ENCODE measurements at places on chromosomes 6 and 20.

- DNase-seq = peak; percentile 22
These were observed 138.0 kb downstream of the HFE start for GRCh38 chr6:26224940-26225847.

GRCh38 chr6:24974182-24975171, 38.7 kb upstream of the RIPOR2 start:
- DNase-seq = no peak

GRCh38 chr6:142300302-142300701, 1.5 kb upstream of the ADGRG6 start:
- no peak for DNase-seq

DNA sequence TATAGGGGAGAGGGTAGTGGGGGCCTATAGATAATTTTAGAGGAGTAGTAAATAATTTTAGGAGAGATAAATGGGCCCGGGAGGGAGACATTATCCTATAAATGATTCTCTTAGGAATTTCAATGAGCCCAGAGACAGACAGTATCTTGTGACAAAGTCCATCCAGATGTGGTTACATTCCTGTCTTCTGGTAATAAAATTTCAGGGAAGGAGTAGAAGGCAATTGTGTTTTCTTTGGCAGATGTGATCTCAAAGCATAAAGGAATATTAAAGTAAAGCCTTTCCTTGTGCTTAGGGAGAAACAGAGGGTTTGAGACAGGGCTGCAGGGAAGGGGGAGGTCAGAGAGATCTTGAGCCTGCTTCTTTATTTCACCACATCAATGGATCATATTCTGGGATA, 979.8 kb upstream of the GJE1 start:
- DNase-seq = no peak

GRCh38 chr6:87946669-87947068, 101.0 kb upstream of the SPACA1 start:
- DNase-seq = no peak

GRCh38 chr20:2108498-2108897, 6.9 kb downstream of the STK35 start:
- no peak for DNase-seq

DNA sequence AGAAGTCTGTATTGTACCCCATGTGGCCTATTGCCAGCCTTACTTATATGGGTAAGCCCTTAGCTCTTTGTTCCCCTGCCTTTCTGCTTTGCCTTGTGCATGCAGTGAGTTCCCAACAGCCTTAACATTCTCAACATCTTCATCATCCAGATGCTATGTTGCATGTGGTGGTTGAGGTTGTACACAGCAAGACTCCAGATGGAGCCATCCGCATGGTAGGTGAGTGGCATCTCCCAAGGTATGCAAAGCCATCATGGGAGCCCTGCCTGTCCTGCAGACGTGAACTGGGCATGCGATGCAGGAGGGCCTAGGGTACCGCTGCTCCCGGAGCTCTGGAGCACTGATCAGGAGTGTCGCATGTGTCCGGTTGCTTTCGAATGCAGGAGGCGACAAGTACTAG, 16.1 kb downstream of the CEP43 start:
- DNase-seq = no peak

GRCh38 chr6:19032591-19033295, 645.6 kb downstream of the RNF144B start:
- DNase-seq = no peak

GRCh38 chr6:166724576-166724975, 97.5 kb upstream of the RPS6KA2 start:
- no peak for DNase-seq

GRCh38 chr6:14550822-14551221, 433.2 kb downstream of the CD83 start:
- no peak for DNase-seq

- DNase-seq = no peak
These were observed 107.3 kb downstream of the EPB41L2 start for GRCh38 chr6:130955755-130956154.

- no peak for DNase-seq
These were observed 120.1 kb downstream of the JPH2 start for GRCh38 chr20:44066645-44067606.

- DNase-seq = no peak
These were observed 31.0 kb upstream of the FBXO30 start for GRCh38 chr6:145845557-145845956.

DNA sequence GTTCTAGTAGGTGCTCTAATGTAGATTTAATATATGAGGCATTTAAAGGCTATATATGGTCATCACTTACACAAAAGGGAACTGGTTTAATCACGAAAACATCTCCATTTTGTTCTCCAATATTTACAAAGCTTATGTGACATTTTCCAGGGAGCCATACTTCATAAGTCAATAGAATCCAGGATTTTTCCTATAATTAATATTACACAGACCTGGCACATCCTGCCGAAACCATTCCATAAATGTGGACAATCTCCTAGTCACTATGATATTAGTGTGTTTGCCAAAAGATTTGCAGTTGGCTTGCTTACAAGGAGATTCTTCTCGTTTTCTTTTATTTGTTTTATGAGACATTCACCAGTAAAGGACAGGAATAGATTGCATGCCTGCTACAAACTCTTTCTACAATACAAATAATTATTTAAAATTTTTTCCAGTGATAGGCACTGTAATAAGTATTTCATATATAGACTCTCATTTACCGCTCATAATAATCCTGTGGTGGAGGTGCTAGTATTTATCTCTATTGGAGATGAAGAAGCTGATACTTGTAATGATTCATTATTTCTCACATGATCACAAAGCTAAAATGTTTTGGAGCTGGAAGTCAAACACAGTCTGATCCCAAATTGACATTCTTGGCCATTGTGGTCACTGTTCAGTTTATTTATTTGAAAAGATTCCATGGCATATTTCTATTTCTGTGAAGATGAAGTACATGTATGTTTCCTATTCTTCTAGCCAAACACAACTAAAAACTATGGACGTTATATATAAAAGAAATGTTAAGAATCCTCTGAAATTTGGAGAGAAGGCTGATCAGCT, 597.0 kb downstream of the HTR1B start:
- DNase-seq = no peak

DNA sequence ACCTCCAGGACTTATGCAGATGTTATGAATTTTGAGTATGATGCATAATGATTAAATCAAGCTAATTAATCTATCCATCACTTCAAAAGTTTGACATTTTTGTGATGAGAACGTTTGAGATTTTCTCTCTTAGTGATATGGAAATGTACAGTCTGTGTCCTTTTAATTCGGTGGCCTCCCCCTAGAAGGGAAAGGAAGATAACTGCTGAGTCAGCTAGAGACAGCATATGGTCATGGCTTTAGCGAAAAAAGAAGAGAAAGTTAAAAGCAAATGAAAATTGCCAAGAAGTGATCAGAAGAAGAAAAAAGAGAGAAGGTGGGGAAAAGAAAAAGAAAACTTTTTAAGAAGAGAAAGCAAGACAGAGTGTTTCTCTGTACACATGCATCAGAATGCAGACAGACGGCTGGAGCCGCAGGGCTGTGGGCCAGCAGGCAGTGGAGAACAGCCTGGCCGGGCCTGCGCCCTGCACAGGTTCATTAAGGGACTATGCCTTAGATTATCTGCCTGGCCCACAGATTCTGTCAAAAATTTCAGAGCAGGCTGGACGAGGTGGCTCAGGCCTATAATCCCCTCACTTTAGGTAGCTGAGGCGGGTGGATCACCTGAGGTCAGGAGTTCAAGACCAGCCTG, 7.7 kb downstream of the PRR18 start:
- DNase-seq = no peak

DNA sequence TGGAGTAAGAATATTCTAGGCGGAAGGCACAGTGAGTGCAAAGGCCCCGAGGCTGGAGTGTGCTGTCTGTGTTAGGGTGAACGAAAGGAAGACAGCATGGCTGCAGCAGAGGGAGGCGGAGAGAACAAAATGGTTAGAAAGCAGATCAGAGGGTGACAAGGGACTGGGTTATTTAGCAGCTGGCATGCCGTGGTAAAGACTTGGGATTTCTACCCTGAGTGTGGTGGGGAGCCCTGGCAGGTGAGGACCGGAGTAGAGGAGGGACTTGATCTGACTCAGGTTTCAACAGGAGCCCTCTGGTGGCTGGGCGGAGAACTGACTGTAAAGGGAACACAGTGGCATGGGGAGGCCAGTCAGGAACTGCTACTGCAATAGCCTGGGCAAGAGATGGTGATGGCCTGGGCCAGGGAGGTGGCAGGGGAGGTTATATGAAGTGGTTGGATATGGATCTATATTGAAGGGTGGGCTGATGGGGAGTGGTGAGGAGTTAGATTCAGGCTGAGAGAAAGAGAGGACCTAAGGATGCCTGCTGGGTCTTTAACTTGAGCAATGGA, 38.0 kb downstream of the PIM1 start:
- DNase-seq = peak; percentile 89

GRCh38 chr20:8969146-8969583, 99.7 kb upstream of the PLCB4 start:
- DNase-seq = no peak

DNA sequence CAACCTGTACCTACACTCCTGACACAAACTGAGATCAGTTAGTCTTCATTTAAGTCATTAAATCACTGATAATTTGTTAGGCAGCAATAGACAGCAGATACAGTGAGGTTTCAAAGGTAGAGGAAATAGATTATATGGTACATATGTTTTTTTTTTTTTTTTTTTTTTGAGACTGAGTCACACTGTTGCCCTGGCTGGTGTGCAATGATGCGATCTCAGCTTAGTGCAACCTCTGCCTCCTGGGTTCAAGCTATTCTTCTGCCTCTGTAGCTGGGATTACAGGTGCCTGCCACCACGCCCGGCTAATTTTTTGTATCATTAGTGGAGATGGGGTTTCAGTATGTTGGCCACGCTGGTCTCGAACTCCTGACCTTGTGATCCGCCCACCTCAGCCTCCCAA, 38.2 kb upstream of the KIF13A start:
- no peak for DNase-seq

GRCh38 chr6:62371453-62372210, 85.6 kb upstream of the KHDRBS2 start:
- no peak for DNase-seq

DNA sequence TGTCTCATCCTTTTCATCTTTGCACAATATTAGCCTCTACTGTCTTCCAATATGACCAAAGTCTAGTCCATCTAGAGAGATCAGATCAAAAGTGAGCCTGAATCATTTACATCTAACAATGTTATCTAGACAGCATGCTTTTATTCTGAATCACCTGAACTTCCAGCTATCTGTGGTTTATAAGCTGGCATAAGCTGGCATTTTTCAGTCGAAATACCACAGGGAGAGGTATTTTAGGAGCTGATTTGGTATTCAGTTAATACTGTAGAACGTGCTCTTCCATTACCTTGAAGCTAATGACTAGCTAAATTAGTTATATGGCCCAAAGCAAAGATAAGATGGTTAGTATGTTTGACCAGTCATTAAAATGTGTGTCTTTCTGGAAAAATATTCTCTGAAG, 188.3 kb upstream of the AGPAT4 start:
- no peak for DNase-seq

GRCh38 chr20:40410028-40410427, 279.0 kb downstream of the MAFB start:
- DNase-seq = no peak

- DNase-seq = no peak
These were observed 27.9 kb upstream of the CD93 start for GRCh38 chr20:23114018-23114417.

GRCh38 chr6:111258615-111259088, 171.3 kb downstream of the SLC16A10 start:
- DNase-seq = no peak

GRCh38 chr6:36618366-36619355, 24.5 kb downstream of the SRSF3 start:
- no peak for DNase-seq

- DNase-seq = no peak
These were observed 147.1 kb downstream of the PREX1 start for GRCh38 chr20:48680650-48681049.

DNA sequence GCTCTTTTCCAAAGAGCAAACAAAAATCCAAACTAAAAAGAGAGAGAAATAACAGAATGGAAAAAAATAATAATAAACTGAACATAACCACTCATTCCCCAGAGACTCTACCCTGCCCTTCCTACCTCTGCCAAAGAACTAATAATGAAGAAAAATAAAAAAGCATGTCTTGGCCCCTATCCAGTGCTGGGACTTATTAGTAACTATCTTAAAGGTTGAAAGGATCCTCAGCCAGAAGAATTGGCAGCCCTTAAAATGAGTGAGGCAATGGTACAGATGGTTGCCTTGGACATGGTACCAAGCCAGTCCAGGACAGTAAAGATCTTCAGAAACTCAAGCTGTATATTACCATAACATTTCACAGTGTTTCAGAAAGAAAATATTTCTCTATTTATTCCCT, 279.3 kb downstream of the HACE1 start:
- DNase-seq = no peak

- no peak for DNase-seq
These were observed 19.2 kb upstream of the HAO1 start for GRCh38 chr20:7959484-7959883.

GRCh38 chr6:7529141-7529540, 12.3 kb upstream of the DSP start:
- no peak for DNase-seq

GRCh38 chr20:24632581-24632980, 163.2 kb downstream of the SYNDIG1 start:
- DNase-seq = no peak

DNA sequence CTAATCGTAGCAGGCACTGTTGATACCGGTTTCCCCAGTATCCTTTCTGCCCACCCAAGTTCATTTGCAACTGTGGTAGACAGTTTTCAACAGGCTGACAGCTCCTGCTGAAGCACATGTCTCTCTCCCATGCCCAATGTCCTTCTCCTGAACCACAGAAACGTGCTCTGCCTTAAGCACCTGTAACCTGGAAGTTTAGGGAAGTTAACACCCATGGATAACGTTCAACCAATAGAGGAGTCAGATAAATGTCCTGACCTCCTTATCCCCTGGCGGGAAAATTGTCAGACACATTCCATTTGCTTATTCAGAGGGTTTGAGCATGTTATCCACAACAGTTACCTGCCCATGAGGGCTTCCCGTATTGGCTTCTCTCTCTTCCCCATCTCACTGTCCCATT, 29.8 kb upstream of the MOCS1 start:
- DNase-seq = no peak

GRCh38 chr6:47669684-47670513, 28.5 kb upstream of the ADGRF4 start:
- no peak for DNase-seq

GRCh38 chr6:107107791-107108190, 7.5 kb downstream of the BEND3 start:
- DNase-seq = no peak

GRCh38 chr6:79422666-79423065, 114.6 kb downstream of the LCA5 start:
- no peak for DNase-seq
